ENCODE measurements at places on chromosomes 11 and 22.

GRCh38 chr22:28815111-28815510 lies 14.7 kb upstream of the XBP1 start:
- DNase-seq = no peak

DNA sequence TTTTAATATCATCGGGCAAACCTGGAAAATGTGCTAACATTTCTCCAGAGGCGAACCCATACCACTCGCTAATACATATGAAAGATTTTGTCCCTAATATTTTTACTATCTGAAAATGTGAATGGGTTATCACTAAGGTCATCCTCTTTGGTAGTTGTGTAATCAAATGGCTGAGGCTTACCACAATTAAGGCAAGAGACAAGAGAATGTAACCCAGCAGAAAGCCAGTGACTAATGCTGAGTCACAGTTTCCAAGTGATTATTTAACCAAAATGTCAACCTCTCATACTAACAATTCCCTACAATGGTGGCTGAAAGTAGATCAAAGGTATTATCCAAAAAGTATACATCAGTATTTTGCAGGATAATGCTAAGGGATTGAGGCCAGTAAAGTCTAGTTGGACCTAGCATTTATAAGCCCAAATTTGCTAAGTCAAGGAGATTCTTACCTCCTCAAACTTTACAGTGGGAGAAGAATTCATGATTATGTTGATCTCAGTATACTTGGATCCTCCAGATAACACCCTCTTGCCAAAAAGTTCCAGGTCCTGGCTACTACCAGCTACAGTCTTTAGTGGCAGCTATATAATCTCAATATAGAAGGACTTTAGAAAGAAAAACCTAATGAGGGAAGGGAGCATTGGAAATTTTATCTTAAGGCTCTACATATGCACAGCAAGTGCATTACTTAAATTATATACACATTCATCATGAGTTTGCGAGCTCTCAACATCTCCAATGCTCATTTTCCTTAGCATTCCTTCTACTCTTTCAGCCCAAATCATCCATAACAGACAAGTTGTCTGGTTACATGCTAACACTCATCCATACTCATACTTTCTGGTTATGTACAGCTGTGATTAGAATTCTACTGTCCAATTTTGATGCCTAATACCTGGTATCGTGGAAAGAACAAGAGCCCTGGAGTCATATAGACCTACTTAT lies 25.4 kb downstream of the SIK3 start:
- DNase-seq = peak; percentile 43

GRCh38 chr11:119903389-119903788 lies 174.4 kb upstream of the NECTIN1 start:
- DNase-seq = no peak

DNA sequence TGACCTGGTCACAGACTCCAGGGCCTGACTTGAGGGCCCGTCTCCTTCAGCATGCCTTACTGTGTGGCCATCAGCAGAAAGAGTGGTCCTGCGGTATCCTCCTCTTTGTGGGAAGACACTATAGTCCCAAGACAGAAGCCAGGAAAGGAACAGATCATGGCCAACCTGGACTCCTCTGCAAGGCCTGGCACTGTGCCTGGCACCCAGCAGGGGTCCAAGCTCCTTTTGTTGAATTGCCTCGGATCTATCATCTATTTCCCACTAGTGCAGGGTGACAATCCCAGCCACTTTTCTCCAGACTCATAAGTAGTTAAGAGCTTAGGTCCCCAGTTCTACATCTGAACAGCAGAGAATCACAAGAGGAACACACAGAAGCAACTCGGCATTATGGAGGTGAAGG lies 27.0 kb downstream of the DSCAML1 start:
- DNase-seq = no peak

GRCh38 chr11:64863391-64864060 lies 14.9 kb downstream of the EHD1 start:
- DNase-seq = no peak

- no peak for DNase-seq
Measured at GRCh38 chr11:77981346-77981947, 13.0 kb downstream of the INTS4 start.

GRCh38 chr22:42001121-42001520 lies 2.5 kb downstream of the WBP2NL start:
- no peak for DNase-seq

DNA sequence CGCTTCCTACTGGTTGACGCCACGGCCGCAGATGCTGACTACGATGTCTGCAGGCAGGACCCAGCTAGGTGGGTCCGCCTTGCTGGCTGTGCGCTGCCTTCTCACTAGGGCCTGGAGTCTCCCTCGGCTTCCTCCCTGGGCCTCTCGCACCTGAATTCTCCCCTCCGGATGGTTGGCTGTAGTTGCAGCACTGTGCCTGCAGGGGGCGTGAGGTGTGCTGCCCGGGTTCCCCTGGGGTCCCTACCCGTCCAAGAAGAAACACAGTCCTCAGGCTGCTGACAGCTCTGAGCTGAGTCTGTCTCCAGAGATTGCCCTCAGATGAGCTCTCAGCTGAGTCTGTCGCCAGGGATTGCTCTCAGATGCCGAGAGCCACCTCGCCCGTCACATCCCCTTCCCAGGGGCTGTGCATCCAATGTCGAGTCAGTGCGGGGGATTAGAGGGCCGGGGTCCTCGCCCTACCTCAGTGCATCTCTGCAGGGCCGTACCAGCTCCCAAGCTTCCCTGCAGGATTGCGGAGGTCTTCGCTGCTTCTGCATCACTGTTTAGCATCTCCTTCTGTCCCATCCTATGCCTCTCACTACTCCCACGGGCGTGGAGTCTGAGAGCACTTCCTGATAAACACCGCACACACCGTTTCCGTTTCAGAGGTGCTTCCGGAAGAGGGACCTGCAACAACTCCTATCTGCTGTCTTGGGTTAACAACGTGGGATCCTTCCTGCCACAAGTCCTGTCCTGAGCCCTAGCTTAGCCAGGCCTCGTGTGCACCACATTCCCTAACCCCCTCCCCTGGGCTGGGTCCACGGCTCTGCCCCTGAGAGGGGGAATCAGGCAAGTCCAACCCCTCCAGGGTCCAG lies 196.9 kb downstream of the CSNK2A3 start:
- no peak for DNase-seq

DNA sequence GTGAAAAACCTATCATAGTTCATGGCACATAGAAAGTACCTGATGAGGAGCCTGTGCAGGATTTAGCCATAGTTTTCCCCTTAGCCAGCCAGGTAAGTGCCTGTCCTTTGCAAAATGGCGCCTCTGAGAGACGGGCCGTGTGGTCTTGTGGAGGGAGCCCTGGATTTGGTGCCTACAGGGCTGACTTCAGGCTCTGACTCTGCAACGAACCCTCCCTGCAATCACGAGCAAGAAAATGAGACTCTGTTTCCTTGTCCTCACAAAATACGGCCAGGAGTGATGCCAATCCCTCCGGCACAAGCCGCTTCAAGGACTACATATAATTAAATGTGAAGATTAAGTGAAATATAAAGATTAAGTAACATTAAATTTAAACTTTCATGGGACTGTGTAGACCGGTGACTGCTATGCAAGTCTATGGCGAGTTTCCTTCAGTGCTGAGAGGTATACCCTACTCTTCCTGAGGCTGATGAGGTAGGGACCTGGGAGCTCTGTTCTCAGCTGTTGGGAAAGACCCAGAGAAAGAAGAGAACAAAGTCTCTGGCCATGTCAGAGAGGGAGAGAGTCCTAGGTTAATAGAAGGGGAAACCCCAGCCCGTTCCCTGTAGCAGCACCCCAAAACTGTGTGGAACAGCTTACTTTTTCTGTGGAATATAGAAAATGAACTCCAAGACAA lies 6.1 kb upstream of the CXCR5 start:
- DNase-seq = no peak

DNA sequence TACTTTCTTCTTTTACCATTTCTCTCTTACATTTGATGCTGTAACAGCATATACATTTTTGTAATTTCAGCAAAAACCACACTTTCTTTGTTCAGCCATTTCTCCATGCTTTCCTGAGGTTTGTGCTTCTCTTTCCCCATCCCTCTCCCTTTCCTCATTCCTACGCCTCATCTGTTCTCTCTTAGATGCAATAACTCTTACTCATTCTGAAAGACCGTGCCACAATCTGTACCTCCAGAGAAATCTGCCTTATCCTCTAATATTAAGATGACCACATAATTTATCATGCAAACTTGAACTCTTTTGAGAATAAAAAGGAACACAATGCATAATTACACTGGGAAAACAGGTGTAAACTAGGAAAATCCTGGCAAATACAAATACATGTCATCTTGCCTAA lies 588.9 kb downstream of the JRKL start:
- DNase-seq = no peak

DNA sequence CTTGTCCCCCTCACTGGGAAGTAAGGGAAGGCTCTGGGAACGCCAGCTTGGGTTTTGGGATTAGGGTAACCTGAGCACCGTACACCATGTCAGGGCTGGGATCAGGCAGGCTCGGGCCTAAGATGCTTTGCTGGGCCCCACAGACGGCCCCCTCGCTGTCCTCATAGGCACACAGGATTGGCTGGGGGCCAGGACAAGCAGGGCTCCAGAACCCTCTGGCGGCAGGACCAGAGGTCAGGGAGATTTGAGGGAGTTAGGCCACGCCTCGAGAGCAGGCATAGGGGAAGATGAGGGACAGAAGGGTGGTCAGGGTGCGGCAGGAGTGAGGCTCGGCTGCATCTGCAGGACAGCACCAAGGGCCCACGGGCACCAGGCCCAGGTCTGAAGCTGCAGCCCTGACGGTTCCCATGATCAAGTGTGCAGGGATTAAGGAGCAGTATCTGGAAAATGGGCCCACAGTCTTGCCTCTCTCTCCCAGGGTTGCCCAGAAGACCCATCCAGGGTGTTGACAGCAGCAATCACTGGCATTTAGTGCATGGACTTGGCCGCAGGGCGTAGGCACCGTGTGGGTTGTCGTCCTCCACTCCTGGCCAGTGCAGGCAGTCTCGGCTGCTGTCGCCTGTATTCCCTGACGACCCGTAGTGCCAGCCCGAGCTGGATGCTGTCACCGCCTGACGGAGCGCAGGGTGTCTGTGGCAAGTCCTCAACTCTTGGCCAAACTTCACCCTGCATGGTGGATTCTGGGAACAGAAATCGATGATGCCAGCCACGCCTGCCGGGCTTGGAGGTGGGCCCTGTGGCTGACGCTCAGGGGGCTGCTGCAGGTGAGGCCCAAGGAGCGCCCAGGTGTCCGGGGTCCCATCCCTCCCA lies 15.7 kb upstream of the GNB1L start:
- DNase-seq = no peak

DNA sequence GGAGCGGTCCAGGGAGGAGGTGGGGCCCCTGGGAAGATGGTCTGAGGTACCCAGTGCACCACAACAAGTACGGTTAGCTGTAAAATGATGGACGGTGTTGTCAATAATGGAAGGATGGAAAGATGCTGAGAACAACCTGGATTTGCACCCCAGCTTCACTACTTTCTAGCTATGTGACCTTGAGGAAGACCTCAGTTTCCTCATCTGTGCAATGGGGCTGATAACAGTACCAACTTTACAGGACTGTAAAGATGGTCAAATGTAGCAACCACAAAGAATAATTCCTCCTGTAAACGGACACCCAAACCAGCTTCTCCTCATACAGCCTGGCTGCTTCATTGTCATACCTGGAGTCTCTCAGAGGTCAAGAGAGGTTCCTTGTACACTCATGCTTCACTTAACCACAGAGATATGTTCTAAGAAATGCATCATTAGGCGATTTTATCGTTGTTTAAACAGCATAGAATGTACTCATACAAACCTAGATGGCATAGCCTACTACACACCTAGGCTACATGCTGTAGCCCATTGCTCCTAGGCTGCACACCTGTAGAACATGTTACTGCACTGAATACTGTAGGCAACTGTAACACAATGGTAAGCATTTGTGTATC lies 65.5 kb upstream of the LMO2 start:
- no peak for DNase-seq

GRCh38 chr11:64876229-64876750 lies 2.1 kb downstream of the EHD1 start:
- no peak for DNase-seq

GRCh38 chr11:8886322-8886721 lies 24.7 kb upstream of the AKIP1 start:
- DNase-seq = no peak

- no peak for DNase-seq
Measured at GRCh38 chr11:10538924-10539323, 2.1 kb downstream of the RNF141 start.

GRCh38 chr11:9005087-9005486 lies 1.3 kb upstream of the NRIP3 start:
- no peak for DNase-seq

DNA sequence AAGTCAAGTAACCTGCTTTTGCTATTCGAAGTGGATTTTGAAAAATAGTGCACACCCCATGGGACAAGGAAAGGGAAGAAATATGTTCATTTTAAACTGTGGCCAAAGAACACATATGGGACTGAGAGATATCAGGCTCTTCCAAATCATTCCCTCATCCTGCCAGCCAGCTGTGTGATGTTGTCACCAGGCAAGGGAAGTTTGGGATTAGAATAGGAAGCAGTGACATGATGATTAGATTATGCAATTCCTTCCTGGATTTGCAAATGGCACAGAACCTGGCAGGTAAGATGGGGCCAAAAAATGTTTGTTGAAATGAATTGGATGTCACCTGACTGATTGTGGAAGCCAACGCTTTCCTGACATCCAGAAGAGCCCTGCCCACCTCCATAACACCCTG lies 4.9 kb upstream of the SCN3B start:
- DNase-seq = no peak

- no peak for DNase-seq
Measured at GRCh38 chr11:127308291-127308690, 307.7 kb upstream of the KIRREL3 start.

- DNase-seq = no peak
Measured at GRCh38 chr11:87193756-87194470, 156.2 kb downstream of the TMEM135 start.

GRCh38 chr11:114322934-114323333 lies 26.7 kb downstream of the NNMT start:
- DNase-seq = no peak

DNA sequence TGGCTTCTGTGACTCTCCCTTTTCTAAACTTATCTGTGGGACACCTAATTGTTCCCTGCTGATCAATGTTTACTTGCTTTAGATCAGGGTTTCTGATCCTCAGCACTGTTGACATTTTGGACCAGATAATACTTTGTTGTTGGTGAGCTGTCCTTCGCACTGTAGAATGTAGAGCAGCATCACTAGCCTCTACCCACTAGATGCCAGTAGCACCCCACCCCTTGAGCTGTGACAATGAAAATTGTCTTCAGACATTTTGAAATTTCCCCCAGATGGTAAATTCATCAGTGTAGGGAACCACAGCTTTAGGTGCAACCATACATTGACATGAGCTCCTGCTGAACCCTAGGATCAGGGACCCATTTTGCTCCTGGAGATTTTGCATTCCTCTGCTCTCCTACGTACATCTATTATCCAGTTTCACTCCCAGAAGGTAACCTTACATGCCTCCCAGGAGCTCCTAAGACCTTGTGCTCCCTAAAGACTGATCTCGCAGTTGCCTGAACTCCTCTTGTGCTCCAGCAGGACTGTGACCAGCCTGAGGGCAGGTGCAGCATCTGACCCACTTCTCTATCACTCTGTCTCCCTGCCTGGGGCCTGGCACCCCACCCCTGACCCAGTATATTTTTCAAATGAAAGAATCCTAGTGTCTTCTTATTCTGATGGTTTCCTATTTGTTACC lies 107.8 kb downstream of the FAR1 start:
- DNase-seq = no peak

GRCh38 chr11:2471048-2471803 lies 26.4 kb downstream of the KCNQ1 start:
- no peak for DNase-seq

Measured in NCI-H774 (cell line).